ENCODE measurements at places on chromosomes 7 and 10.

GRCh38 chr7:31093282-31093681 lies 41.2 kb downstream of the ADCYAP1R1 start:
- DNase-seq: no peak

DNA sequence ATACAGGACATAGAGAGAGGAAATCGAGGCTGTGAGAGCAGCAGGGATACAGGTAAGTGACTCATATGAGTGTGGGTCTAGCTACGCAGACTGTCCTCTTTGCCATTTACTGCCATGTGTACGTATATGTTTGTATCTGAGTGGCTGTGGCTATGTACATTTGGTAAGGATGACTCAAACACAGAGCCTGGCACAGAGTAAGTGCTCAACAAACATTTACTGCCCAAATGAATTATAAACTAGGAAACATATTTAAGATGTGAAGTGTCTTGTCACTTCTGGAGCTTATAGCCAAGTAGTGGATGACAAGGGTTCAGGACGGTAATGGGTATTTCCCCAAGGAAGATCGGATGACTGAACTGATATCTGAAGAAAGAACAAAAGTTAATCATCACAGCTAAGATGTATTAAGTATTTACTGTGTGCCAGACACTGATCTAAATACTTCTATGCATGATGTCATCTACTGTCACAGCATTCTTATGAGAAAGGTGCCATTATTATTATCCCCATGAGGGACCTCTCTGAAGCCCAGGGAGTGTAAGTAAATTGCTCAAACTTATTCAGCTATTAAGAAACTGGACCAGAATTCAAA lies 6.0 kb downstream of the MRPL43 start:
- DNase-seq: no peak

DNA sequence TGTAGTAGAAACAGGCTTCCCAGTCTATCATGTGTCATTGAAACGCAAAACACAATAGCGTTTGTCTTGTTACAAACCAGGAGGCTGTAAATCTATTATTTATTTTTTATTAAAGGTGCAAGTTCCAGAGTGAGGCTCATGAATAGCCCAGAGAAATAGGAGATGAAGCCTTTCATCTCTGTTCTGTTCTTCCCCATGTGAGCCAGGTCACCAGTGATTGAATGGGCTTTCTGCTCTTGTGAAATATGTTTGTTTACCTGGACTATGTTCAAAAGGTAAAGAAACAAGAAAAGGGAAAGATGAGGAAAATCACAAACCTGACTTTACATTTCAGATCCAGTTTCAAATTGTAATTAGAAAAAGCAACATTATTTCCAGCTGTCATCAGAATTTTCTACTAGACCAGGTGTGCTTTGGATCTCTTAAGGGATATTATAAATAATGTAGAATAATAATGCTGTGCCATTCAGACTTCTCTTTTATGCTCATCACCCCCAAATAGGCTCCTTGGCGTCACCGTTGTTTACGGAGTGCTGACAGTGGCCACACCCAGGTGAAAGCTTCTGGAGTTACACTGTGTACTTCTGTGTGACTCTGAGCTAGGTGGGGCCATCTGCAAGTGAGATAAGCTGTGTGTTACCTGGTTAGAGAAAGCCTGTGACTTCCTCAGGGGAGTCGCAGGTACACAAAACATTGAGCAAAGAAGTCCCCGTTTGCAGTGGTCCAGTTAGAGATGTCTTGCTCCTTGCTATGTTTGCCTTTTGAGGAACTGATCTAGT lies 274.9 kb downstream of the SDK1 start:
- no peak for DNase-seq

- DNase-seq: no peak
Observed at GRCh38 chr7:42790196-42790595, 121.7 kb downstream of the C7orf25 start.

GRCh38 chr10:74431816-74432215 lies 280.8 kb downstream of the ADK start:
- no peak for DNase-seq

DNA sequence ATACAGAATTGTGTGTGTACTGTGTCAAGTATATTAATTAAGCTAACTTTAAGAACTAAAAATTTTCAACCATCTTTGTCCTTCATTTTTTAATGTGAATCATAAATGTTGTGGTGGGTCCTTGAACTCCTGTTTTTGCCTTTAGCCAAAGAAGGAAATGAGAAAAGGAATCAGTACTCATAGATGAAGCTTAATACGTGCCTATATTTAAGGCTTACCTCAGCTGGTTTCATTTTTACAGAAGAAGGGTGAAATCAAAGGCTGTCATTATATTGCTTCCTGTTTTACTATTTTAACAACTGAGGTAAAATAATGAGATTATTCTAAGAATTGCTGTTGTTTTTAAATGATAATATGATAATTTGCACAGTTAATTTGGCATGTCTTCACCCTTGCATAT lies 6.3 kb upstream of the SNX13 start:
- no peak for DNase-seq

GRCh38 chr10:13483951-13484350 lies 44.9 kb downstream of the BEND7 start:
- no peak for DNase-seq

DNA sequence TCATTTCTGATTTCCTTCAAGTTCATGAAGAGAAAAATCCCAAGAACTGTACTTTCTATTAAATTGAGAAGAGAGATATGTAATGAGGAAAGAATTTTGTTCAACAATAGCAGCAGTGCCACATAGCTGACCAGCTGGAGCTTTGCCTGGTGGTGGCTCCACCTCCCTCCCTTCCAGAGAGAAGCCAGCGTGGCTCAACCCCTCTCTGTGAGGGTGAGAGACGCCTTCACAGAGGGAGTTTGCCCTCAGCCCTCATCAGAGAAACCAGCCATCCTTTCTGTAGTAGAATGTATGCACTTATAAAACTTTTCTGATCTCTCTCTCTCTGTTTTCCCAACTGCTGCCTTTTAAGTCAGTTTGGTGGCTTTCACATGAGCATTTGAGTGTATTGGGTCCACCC lies 20.5 kb upstream of the COL1A2 start:
- no peak for DNase-seq

DNA sequence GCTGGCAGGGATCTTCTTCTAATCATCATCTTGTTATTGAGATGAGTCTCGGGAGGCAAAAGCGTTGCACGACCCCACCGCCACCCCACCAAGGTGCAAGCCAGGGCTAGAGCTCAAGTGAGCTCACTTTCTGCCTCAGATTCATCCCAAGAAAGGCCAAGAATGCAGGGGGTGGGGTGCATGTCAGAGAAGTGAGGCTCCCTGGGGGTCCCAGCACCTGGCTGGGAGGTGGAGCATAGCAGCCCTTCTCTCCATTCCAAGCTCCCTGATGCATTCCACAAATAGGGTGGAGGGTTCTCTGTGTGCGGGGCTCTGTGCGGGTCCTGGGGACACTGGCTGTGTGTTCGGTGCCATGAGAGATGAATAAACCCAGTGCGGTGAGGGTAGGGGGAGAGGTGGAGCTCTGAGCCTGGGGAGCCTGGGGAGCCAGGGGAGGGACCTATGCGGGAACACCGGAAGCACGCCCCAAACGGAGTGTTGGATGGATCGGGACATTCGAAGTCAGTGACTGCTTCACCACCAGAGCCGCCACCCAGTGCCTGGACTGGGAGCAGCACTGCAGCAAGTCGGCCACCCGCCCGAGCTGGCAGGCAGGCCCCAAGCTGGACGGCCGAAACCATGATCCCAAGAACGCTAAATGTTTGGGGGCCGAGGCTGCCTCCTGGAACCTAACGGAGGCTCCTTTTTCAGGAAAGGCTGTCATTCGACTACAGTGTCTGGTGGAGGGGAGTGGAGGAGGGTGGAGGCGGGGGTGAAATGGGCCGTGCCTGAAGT lies 17.9 kb upstream of the HMX3 start:
- DNase-seq: no peak
